ENCODE measurements at places on chromosomes 2 and 18.

DNA sequence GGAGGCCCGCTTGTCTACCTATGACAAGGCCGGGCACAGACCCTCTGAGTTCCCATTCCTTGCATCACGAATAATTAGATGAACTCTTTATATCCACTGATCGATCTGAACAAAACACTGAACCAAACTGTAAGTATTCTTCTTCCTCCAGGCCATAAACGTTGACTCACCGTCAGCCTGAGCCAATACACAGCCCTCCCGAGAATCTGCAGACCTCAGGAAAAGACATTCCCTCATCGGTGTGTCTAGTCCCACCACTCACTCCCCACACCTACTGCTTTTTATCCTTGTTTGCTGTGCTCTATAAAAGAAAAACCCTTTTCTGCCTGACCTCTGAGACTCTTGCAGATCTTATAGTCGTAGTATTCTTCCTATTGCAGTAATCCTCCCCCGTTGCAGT lies 41.0 kb downstream of the TMEM87B start:
- no peak for DNase-seq

DNA sequence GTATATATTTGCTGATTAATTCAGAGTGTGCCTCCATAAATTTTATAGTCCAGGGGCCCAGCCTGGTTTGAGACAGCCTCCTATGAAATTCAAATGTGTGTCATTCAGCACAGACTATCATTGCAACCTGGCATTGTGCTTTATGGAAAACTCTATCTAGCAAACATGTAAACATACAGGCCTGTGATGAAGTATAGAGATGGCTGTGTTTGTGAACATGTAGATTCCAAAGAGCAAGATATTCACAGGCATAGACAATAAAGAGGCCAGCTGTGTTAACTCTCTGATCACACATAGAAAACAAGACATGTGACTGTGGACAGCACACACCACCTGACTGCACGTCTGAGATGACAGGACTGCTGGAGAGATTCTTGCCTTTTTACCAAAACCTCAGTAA lies 297.9 kb downstream of the EN1 start:
- DNase-seq: no peak

DNA sequence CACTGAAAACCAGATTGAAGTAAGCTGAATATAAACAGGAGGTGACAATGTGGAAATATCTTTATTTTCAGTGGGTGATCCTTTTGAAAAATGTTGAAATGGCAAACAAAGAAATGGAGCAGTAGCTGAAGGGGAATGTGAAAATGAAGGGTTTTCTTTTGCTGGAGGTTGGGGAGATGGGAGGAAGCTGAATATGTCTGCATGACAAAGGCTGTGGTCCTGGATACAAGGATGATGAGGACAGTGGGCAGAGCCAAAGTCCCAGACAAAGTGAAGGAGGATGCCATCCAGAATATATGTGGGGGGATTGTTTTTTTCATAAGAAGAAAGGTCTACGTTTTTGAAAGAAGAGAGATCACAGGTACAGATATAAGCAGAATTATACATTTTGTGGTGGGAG lies 6.7 kb downstream of the ALS2 start:
- no peak for DNase-seq

DNA sequence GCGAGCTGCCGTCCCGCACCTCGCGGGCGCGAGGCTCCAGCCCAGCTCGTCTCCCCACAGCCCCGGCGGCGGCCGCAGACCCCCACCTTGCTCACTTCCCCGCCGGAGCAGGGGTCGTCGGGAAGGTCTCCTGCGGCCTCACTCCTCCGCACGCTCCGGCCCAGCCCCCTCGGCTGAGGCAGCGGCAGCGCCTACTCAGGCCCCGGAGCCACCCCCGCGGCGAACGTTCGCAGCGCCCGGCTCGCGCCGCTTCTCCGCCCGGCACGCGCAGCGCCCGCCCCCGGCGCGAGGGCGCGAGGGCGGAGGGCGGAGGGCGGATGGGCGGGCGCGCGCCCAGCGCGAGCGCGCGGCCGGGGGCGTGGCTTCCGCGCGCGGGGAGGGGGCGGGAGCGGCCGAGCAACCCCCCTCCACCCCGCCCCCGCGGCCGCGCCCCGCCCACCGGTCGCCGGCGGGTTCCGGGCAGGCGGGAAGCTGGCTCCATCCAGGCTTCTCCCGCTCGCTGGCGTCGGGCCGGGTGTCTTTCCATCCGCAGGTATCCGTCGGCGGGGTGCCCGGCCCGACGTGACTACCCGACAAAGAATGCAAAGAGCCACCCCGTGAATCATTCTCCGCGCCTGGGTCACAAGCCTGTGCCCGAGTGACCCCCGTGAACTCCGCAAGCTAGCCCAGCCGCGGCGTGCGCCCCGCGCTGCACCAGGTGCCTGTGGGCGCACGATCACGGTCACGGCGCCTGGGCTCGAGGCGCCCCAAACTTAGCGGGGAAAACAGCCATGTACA lies at the start of gene DTNB:
Gene DTNB (minus strand): TSS at position 278 of the 777 bp plus-strand sequence. CDS start 20,917 bp downstream, outside the sequence.
- DNase-seq: peak; percentile 77

DNA sequence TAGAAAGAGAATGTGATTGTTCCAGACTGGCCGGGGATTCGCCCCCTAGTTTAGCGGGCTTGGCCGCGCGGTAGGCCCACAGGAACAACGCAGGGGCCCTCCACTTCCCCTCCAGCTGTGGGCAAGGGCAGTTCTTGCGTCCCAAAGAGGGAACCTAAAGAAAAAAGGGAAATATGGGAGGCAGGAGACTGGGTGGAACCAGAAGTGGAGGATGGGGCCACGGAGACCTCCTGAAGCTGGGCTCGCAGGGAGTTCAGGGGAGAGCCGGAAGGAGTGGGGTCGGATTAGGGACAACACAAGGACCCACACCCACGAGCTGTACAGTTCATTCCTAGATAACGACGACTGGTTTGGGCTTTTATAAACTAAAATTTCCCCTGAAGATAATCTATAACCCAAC lies 18.2 kb downstream of the GNLY start:
- no peak for DNase-seq

GRCh38 chr2:157996799-157997198 lies 104.9 kb upstream of the UPP2 start:
- no peak for DNase-seq

DNA sequence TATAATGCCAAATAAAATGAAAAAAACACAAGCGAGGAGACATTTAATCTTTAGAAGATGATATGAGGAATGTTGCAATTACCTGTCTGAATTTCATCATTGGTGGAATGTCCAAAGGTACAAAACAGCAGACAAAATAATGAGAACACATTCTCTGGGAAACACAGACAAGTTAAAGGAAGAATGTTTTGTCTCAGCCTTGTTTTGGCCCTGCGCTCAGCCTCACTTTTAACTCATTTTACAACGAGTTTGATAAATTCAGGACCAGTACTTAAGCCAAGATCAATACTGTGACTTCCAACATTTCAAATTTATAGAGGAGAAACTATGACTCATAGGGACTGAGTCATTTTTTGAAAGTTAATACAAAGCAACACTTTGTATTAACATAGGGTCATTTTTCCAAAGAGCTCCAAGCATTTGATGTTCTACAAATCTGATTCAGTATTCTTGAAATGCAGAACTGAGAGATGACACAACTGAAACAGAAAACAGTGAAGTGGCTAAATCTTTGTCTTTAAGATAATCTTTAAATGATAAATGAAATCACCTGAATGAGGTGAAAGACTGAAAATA lies 833.2 kb upstream of the CHAC2 start:
- no peak for DNase-seq

- no peak for DNase-seq
Measured at GRCh38 chr2:172305066-172305465, 122.3 kb upstream of the ITGA6 start.

- DNase-seq: no peak
Measured at GRCh38 chr2:145769011-145769716, 1249.2 kb upstream of the ZEB2 start.
